ENCODE measurements at places on chromosomes 16 and 17.

- no peak for DNase-seq
These were observed 1091.0 kb downstream of the CDH8 start for GRCh38 chr16:60945225-60945624.

DNA sequence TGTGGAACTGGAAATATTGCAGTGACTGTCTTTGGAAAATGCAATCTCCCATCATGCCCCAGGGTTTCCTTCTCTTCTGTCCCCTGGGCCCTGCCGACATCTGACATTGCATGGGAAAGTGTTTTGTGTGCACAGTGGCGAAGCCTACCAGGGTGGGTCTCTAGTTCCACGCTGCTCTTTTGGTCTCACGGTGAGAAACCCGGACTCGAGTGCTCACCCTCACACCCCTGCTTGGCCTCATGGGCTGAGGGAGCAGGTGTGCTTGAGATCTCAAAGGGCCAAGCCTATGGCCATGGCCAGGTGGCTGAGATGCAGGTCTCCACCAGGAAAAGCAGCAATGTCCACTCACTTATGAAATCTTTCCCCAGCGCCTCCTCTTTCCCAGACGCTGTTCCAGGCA lies 32.0 kb downstream of the SPNS3 start:
- DNase-seq = no peak

- no peak for DNase-seq
These were observed 66.8 kb downstream of the KPNA2 start for GRCh38 chr17:68102318-68102758.

DNA sequence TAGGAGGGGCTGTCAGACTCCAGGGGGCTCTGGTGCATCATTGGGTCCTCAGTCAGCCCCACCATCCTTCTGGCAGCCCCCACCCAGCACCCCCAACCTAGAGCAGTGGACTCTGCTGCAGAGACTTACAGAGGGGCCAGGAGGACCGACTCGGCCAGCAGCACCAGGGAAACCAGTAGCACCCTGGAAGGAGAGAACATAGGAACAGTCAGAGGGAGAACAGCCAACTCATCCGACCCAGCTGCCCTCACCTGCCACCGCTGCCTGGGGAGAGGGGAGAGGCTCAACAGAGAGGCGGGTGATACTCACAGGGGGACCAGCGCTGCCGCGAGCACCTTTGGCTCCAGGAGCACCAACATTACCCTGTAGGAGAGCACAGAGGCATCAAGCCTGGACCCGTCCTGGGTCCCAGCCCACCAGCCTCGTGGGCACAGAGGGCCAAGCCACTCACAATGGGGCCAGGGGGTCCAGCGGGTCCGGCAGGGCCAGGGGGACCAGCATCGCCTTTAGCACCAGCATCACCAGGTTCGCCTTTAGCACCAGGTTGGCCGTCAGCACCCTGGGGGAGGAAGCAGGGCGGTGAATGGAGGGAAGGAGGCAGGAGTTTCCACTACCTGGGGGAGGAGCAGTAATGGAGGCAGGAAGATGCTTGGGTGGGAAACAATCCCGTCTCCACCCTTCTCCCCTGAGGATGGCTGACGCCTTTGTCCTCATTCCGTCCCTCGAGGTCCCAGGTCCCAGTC lies 11.7 kb downstream of the COL1A1 start:
- no peak for DNase-seq

DNA sequence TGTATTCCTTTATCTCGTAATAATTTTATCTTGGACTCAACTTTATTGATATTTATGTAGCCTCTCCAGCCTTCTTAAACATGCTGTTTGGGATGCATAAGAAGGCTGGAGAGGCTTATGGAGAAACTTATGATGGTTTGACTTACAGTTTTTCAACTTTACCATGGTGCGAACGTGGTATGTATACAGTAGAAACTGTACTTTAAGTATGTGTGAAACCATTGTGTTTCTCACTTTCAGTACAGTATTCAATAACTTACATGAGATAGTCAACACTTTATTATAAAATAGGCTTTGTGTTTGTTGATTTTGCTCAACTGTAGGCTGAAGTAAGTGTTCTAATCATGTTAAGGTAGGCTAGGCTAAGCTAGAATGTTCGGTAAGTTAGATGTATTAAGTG lies 206.8 kb downstream of the SEC14L1 start:
- DNase-seq = no peak

All from amygdala (tissue), 56 donors.